Activated naive CD8-positive, alpha-beta T cell treated with anti-CD3 and anti-CD28 coated beads, Interleukin-2, amount 10 ng/mL, durations not matched to agents 7 days and 5 days (primary cell): ENCODE measurements at places on chromosomes 3 and 15. TPM values are rescaled to one million over a fixed set of nuclear protein-coding genes. Genes with fewer than 3 reads are reported as not detected.

DNA sequence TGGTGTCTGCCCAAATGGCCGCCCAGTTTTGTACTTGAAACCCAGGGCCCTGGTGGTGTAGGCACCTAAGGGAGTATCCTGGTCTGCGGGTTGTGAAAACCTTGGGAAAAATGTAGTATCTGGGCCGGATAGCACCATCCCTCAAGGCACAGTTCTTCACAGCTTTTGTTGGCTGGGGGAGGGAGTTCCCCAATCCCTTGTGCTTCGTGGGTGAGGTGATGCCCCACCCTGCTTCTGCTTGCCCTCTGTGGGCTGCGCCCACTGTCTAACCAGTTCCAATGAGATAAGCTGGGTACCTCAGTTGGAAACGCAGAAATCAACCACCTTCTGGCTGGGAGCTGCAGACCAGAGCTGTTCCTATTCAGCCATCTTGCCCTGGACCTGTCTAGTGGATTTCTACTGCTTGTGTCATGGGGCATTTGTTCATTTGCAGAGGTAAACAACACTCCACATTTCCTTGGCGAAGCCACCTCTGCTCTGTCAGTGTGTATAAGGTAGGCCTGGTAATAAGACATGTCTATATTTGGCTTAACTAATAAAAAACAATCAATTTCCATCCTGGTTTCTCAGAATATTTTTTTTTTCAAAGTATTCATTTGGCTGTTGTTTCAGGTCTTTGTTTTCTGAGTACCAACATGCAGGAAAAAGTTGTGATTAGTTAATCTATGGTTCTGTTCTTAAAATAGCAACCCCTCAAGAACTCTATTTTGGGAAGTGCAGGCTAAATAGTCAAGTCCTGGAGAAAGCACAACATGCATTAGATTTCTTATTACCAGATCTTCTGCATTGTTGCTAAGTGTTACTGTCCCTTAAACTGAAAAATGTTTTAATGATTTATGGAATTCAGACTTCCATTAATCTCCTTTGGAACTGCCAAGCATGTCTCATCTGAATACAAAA is 304.3 kb downstream of the ZIC1 start:
- DNase-seq = no peak

Gene GUCA1C
- not detected for total RNA-seq

DNA sequence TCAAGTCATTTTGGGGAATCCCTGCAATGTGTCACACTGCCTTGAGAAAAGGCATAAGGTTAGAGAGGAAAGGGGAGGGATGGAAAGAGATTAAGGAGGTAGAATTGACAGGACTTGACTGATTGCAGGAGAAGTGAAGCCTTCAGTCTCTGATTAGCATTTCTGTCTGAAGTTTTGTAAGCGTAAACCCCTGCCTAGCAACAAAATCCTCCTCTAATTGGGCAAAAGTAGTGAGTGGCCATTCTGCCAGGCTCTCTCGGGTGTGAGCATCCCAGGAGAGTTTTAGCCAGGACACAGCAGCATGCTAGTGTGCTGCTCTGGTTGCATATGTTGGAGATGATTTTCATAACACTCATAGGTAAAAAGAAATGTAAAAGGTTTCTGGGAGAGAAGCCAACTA is 117.0 kb upstream of the MRPL3 start:
- DNase-seq = no peak

DNA sequence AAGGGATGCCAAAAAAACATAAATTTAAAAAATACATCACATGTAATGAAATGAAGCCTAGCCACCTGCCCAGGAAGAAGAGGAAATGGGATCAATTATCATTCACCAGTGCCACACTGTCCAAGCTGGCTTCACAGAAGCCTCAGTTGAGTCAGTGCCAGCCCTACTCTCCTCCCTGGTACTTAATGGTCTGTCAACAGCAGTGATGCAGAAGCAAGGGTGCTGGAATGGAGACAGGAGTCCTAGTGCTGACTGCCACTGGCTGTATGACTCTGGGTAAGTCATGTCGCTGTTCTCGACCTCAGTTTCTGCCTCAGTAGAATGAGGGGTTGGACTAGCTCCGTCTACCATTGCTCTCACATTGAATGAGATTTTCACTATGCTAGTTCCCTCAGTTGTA is 78.5 kb upstream of the LARS2 start:
- DNase-seq = no peak

Gene FBXO45
- 13.0 TPM for total RNA-seq

- DNase-seq = no peak
Observed at GRCh38 chr3:96331341-96331740, 483.1 kb upstream of the EPHA6 start.

DNA sequence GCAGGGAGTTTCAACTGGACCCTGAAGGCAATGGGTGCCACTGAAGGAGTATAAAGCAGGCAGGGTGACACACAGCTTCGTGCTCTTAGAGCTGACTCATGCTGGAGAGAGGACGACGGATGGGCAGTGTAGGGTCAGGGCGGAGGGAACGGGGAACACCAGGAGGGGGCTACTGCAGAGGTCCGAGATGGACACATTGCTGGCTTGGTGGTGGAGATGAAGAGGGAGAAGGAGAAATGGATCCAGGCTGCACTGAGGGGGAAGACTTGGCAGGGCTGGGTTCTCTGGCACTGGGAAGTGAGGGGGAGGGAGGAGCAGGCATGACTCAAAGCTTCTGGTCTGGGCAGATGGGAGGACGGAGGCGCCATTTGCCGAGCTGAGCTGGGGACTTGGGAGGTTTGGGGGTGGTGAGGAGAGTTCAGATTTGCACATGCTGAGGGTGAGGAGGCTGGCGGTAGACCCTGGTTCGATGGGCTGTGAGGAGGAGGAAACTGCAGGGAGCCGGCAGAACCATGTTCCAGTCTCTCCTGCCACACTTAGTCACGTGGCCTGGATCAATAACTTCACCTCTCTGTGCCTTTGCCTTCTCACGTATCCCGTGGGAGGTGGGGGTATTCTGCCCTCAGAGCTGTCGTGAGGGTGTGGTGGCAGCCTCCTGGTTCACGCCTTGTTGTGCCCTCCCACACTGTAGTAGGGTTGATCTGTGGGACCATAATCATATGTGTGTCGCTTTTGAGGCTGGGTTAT is 4.6 kb upstream of the KCTD6 start:
- no peak for DNase-seq

DNA sequence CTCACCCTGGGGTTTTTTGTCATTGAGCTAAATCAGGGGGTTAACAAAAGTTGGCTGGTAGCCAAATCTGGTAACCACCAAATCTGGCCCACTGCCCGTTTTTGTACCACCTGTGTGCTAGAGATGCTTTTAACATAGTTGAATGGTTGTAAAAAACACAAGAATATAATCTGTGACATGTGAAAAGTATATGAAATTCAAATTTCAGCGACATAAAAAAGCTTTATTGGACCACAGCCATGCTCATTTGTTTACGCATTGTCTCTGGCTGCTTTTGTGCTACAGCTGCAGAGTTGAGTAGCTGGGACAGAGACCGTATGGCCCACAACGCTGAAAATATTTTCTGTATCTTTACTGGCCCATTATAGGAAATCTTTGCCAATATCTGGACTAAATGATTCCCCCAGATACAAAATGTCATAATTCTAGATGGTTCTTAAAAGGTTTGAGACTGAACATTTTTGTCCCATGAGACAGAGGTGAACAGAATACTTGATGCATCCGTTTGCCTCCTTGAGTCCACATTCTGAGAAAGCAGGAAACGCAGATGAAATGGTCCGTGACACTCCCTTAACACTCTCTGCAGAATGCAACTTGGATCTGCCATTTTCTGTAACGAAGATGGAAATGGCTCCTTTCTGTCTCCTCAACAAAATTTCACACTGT is 120.9 kb upstream of the PDZRN3 start:
- no peak for DNase-seq

- no peak for DNase-seq
Observed at GRCh38 chr3:59680919-59681318, 631.1 kb upstream of the CFAP20DC start.
